ENCODE measurements at places on chromosomes 1 and 21.

DNA sequence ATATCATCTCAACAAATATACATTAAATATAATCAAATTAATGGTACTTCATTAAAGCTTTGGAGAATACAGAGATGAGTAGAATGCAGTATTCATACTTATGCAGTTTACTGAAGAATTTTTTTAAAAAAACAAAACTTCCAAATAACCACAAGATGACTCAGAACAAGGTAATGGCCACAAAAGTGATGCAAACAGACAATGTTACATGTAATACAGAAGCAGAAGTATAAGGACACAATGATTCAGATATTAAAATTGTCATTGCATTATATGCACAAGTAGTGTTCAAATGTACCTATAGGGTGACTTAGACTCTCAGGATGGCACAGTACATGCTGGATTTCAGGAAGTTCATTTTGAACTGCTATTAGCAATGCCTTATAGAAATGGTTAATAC is 227.2 kb upstream of the ST6GALNAC5 start:
- DNase-seq: no peak
- H3K4me1 ChIP-seq: no peaks in the 10 kb centered on the region
- no peak overlapping the region for H3K27ac ChIP-seq
- no peaks in the 10 kb centered on the region for H3K27me3 ChIP-seq
- no peak overlapping the region for H3K4me3 ChIP-seq

DNA sequence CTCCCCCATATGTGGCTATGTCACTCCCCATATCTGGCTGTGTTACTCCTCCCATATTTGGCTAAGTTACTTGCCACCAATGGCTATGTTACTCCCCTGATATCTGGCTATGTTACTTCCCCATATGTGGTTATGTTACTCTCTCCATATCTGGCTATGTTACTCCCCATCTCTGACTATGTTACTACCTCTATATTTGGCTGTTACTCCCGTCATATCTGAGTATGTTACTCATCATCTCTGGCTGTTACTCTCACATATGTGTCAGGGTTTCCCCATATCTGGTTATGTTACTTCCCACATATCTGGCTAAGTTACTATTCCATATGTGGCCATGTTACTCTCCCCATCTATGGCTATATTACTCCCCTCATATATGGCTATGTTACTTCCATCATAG is 50.3 kb upstream of the MAP10 start:
- no peaks in the 10 kb centered on the region for H3K36me3 ChIP-seq
- DNase-seq: no peak
- no peak overlapping the region for H3K27ac ChIP-seq
- no peaks in the 10 kb centered on the region for H3K4me1 ChIP-seq
- H3K27me3 ChIP-seq: no peaks in the 10 kb centered on the region
- H3K4me3 ChIP-seq: no peak overlapping the region

DNA sequence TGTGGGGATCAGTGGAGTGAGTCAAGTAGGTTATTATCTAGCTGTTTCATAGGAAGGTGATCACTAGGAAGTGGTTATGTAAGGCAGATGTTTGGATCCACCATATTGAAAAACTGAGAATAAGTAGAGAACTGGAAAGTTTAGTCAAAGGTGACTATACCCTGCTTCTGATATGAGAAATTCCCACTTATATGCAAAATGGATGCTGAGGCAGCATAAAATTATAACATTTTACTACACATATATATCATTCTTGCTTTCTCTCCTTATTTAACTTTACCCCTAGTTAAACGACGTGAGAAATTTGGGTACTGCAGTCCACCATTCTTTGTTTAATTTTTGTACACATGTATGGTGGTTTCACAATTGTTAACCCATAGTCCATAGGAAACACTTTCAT is 142.4 kb downstream of the ADGRL4 start:
- no peak overlapping the region for H3K27ac ChIP-seq
- no peaks in the 10 kb centered on the region for H3K27me3 ChIP-seq
- H3K36me3 ChIP-seq: no peaks in the 10 kb centered on the region

DNA sequence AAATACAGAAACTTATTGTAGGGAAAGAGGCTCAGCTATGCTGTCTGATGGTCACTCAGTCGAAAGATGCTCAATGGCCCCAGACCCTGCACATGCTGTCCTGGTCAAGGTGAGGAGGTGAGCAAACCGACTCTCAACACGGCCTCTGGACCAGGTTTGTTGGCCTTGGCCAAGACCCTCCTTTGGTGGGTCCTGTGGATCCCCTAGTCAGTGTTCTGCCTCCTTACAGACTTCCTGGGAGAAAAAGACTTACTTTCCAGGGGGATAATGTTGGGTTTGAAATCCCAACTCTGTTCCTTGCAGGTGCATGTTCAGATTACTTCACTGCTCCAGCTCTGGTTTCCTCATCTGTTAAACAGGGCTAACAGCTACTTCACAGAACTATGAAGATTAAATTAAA is 53.8 kb downstream of the FAM78B start:
- H3K27me3 ChIP-seq: no peaks in the 10 kb centered on the region
- no peaks in the 10 kb centered on the region for H3K4me1 ChIP-seq
- DNase-seq: no peak
- H3K4me3 ChIP-seq: no peak overlapping the region

Data from endothelial cell (in vitro differentiated cells).